Fibroblast of mammary gland (primary cell): ENCODE measurements at places on chromosomes 7 and 10.

GRCh38 chr10:11560076-11560709 lies 51.3 kb downstream of the USP6NL start:
- no peak for DNase-seq

- DNase-seq = peak; percentile 98
These were observed 54.7 kb upstream of the BICC1 start for GRCh38 chr10:58457761-58458616.

- no peak for DNase-seq
These were observed 258.2 kb downstream of the FRMD4A start for GRCh38 chr10:14072541-14072940.

GRCh38 chr7:129702316-129702715 lies 90.8 kb downstream of the NRF1 start:
- no peak for DNase-seq

- no peak for DNase-seq
These were observed 4.2 kb downstream of the IGFBP1 start for GRCh38 chr7:45892407-45893035.

- no peak for DNase-seq
These were observed 65.5 kb downstream of the CPVL start for GRCh38 chr7:29080803-29081202.

- no peak for DNase-seq
These were observed 292.8 kb downstream of the ANKRD7 start for GRCh38 chr7:118517275-118517674.

DNA sequence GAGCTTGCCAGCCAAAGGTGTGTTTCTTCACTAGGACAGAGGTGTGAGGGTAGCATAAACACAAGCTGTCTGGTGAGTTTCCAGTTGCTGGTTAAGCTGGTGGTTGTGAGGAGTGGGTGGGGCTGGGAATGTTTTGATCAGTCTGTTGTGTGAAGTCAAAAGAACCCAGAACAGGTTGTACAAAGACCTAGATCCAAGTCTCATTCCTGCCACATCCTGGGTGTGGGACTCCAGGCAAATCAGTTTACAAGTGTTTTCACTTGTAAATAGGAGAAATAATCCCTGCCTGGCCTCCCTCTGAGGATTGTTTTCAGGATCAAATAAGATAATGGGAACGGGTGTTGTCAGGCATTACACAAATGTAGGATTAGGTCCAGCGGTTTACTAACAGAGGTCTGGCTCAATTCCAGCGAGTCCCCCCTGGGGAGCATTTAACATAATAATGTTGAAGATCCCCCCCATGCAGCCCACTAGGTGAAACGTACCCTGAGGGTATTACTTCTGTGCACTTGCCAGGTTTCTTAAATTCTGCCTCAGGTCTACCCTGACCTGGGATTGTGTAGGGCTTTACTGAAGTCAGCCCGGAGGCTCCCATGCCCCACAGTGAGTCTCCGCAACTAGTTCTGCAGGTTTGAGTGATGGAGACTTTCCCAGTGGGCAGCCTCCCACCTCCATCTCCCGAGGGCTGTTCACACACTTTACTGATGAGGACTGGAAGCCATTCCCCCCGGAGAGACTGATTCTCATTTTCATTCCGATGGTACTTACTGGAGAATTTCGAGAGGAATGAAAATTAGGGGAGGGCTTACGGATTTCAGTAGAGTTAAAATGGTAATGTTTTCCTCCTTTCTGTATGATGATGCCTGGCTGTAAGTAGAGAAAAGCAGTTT lies 2.7 kb upstream of the FRAT2 start:
- DNase-seq = no peak

- DNase-seq = peak; percentile 51
These were observed 7.9 kb downstream of the PKD1L1 start for GRCh38 chr7:47940088-47941013.
